GM06990 (cell line): ENCODE measurements at places on chromosomes 13 and 19.

DNA sequence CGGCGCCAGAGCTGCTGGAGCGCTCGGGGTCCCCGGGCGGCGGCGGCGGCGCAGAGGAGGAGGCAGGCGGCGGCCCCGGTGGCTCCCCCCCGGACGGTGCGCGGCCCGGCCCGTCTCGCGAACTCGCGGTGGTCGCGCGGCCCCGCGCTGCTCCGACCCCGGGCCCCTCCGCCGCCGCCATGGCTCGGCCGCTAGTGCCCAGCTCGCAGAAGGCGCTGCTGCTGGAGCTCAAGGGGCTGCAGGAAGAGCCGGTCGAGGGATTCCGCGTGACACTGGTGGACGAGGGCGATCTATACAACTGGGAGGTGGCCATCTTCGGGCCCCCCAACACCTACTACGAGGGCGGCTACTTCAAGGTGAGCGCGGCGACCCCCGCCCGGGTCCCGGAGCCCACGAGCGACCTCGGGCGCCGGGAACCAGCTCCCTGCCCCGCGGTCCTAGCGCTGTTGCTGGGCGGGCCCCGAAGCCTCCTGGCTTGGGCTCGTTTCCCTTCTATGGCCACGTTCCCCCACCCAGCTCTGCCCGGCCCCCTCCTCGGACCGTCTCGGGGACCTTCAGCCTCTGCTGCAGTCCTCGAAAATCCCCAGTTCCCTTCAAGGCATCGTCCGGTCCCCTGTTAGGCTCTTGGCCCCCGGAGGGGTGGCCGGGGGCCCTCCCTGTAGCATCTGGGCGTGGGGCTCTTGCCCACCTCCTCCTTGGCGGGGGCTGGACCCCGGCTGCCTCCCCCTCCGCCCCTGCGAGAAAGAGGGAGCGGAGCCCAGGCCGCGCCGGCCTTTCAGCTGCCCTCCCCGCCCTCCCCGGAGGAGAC lies at the start of gene CDC34:
Gene CDC34 (plus strand): TSS at position 8 of the 808 bp plus-strand sequence. CDS start 172 bp downstream, at position 180.
- peak; percentile 53 for DNase-seq

GRCh38 chr13:110162053-110162452 lies 144.9 kb downstream of the COL4A1 start:
- no peak for DNase-seq

- no peak for DNase-seq
Measured at GRCh38 chr13:95117092-95117491, 184.2 kb downstream of the ABCC4 start.

DNA sequence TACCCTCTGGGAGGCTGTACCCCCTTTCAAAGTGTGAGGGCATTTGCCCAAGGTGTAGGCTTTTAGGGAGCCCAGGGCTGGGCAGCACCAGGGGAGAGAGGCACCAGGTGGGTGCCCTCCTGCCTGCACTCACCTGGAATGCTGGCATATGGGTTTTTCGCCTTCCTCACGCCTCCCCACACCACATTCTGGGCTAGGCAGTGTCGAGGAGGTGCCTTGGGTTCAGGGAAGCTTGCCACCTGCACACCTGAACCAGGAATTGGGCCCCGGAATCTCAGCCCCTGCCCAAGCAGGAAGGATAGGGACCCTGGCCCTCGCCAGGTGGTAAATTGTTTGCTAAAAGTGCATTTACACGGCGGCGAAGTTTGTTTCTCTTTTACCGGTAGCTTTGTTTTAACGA lies 5.1 kb upstream of the TSHZ3 start:
- DNase-seq: no peak

DNA sequence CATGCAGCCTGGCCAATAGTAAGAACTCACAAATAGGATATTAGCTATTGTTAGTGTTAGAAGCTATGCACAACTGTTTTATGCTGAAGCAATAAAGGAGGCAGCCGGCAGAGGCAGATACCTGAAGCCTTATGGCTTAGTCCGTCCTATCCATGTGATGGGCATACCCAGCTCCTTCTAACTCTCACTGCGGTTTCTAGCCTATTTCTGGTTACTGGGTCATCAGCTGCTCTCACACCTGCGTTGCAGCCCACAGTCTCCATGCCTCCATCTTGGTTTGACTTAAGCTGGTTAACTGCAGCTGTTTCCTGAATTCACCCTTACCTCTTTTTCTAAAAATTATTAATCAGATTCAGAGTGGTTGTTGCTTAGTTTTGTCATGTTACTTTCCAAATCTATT lies 40.5 kb upstream of the CNMD start:
- DNase-seq: no peak

DNA sequence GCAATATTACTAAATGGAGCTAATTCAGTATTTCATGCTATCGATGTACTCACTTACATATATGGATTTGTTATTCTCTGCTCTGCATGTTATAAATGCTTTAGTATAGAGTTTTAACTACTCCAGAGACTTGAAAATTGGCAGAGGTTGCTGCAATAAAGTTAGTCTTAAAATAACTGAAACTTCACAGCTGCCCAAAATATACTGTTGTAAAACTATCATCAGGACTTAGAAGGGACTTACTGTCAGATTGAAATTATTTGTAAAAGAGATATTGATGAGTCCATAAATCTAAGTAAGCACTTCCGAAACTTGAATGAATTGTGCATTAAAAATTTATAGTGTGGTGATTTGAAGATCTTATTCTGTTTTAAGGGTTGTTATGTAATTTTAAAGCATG lies 1178.2 kb upstream of the PCDH20 start:
- no peak for DNase-seq

DNA sequence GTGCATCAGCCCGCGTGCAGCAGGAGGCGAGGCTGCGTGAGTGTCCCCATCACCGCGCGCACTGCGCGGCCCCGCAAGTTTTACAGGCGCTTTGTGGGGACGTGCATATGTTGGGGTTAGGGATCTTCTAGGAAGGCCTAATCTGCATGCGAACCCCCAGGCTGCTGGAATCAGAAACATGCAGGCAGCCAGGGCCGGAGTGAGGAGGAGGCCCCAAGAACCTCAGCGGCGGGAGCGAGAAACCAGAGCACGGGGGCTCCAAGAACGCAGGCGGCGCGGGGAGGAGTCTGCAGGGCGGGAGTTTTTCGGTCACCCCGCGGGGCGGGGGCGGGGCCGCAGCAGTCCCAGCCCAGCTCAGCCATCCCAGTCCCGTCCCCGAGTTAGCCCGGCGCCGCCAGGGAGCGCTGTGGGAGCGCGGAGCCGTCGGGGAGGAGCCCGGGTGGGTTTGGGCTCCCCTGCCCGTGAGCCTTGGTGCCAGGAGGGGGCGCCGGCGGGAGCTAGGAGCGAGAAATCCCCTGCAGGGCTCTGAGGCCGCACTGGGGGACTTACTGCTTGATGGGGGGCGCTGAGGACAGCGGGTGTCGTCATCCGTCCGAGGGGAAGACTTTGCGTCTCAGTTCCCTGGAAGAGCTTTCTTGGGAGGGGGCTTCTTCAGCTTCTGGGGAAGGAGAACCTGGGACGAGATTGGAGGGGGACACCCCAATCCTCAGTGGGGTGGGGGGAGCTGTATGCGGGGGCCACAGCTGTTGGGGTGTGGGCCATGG lies 933 bp upstream of the NRTN start:
- peak; percentile 91 for DNase-seq

DNA sequence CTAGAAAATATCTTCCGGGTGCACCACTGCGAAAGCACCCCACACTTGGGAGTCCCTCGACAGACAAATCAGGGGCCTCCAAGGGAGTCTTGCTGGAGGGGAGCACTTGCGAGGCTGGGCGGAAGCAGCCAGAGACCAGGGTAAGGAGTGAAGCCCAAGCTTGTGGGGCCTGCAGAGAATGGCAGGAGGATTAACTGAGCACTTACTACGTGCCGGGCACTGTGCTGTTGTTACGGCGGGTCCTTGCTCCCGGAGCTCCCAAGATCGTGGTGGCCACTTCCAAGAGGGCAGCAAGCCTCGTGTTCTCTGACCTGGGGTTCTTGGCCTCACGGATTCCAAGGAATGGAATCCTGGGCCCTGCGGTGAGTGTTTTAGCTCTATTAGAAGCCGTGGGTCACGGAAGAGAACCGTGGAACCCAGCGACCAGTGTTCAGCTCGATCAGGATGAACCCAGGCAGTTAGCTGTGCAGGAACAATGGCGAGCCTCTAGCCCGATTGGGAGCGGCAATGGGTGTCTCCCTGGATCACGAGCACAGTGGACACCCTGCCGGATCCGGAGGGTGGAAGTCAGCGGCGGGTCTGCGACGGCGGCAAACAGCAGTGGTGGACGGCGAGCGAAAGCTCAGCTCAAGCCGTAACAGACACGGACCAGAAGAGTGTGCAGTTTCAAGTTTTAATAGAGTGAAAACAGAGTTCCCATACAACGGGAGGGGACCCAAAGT lies 9.6 kb downstream of the TTYH1 start:
- DNase-seq: no peak

DNA sequence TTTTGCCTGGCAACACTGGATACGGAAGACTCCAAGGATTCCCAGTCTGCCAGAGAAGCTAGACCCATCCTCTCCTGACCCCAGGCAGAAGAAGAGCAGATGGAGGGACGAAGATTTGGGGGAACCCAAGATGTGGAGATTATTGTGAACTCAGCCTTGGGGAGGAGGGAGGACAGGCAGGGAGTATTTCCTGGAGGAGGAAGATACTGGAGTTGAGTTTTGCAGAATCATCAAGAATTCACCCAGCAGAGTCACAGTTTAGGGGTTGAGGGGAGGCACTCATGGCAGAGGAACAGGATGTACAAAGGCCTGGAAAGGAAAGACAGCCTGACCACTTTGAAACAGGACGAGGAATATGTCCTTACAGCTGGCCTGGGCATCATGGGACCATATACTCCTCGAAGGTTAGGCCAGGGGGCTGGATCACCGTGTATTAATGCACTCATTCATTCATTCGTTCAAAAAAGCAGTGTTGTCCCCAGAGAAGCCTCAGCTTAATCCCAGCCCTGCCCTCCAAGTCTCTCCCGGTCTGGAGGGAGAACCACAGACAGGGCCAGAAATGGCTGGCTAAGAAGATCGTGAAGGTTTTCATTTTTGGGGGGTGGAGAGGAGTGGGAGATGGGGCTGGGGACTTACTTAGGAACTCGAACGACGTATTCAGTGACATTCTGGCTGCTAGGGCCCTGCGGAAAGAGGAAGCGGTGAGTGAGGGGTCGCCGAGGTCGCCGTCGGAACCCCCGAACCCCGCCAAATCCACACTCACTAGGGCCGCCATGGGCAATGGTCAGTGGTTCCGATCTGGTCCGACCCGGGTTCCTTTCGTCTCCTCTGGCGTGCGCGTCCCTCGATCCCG lies 517 bp downstream of the GTF2F1 start:
- no peak for DNase-seq

- DNase-seq: no peak
Measured at GRCh38 chr13:25732111-25732865, 319.5 kb downstream of the SHISA2 start.

GRCh38 chr13:60093425-60094019 lies 70.2 kb downstream of the DIAPH3 start:
- DNase-seq: no peak

GRCh38 chr13:21065686-21066085 lies 4.3 kb upstream of the LATS2 start:
- no peak for DNase-seq

GRCh38 chr19:31271306-31271911 lies 77.8 kb downstream of the TSHZ3 start:
- no peak for DNase-seq

GRCh38 chr13:55669051-55669450 lies 1471.7 kb upstream of the PRR20A start:
- DNase-seq: no peak

GRCh38 chr19:2457394-2458037 lies 757 bp upstream of the LMNB2 start:
- no peak for DNase-seq

DNA sequence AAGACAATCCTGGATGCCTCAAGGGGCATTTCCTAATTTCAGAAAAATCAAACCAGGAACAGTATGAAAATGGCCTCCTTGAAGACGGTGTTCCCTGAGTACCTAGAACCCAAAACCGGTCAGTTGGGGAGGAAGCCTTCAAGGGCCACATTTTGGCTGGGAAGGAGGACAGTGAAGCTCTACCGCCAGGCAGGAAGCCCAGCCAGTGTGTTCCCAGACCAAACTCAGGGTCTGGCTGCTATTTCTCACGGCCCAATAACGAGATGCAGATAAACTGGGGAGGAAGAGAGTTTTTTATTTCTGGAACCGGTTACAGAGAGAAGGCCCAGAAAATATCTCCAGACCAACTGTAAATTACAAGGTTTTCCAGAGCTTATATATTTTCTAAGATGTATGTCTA lies 24.3 kb upstream of the CEACAM21 start:
- DNase-seq: no peak

- DNase-seq: peak; percentile 93
Measured at GRCh38 chr19:49680421-49681351, 3.6 kb downstream of the PRMT1 start.

DNA sequence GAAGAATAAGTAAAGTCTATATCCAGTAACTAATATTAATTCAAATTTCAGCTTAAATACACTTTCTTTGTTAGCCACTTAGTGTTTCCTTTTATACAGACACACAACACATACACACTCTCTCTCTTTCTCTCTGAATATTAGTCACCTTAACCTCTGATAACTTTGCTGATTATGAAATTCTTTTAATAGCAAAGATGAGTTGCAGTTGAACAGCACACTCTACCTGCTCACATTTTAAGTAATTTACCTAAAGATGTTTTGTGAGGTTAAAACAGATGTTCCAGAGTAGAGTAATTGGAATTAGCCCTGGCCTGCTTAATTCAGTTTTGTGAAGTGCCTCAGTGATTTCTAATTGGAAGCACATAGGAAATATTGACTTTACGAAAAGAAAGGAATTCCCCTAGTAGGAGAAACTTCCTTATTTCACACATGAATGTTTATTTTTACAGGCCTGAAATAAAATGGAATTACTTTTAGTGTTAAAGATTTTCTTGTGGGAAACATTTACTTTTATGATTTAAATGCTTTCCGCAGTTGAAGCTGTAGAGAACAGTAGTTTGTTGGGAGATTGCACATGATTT lies 184.3 kb downstream of the MYO16 start:
- no peak for DNase-seq

- no peak for DNase-seq
Measured at GRCh38 chr13:98264877-98265276, 87.8 kb upstream of the RNF113B start.

DNA sequence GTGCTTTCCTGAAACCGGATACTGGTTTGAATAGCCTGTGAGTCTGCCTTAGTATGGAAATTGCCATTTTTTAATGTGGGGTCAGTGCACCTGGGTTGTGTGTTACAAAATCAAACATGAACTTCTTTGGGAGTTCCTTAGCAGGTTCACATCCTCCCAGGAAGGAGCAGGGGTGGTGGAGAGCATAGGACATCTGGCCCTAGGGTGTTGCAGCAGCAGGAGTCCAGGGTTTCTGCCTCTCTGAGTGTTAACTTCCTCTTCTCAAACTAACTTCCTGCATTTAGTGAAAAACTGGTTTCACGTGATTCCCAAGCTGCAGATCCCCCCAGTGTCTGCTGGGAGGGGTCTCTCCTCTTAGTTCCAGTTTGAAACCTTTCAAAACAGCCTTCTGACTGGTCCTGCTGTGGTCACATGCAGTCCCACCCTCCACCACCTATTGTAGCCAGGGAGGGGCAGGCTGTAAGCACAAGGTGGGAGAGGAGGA lies 7.2 kb downstream of the RNASEH2B start:
- DNase-seq: peak; percentile 33
